ENCODE measurements at places on chromosomes 11 and 22.

DNA sequence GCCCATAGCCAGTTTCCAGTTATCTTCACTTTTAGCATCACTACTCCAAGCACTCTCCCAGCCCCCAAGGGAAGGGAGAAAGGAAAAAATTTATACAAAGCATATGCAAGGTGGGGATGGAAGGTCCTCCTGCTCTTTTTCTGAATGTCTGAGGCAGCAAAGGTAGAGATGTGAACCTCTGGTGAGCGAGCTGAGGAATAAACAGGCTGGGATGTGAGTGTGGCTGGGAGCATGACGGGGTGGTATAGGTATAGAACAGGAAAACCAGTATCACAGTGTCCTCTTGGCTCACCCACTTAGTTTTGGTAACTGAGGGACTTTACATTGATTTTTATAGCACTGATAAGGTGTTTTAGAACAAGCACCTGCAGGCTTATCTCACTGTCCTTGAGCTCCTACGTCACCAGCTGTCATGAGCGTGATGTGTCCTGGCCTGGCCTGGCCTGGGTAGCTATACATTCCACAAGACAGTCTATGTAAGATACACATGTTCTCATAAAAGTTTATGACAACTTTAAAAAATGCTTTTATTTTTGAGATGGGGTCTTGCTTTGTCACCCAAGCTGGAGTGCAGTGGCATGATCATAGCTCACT lies 10.3 kb upstream of the POLD3 start:
- no peak for DNase-seq

DNA sequence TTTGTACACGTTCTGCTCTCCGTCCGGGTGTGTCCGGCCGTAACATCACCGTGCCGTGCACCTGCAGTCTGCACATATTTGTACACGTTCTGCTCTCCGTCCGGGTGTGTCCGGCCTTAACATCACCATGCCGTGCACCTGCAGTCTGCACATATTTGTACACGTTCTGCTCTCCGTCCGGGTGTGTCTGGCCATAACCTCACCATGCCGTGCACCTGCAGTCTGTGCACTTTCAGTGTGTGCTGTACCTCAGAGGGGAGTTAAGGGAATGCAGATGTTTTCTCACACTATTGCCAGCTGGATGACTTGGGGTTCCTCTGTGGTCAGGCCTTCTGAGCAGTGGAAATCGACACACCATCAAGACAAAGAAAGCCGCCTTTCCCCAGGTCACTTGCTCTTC lies 4.2 kb downstream of the TTLL8 start:
- no peak for DNase-seq

DNA sequence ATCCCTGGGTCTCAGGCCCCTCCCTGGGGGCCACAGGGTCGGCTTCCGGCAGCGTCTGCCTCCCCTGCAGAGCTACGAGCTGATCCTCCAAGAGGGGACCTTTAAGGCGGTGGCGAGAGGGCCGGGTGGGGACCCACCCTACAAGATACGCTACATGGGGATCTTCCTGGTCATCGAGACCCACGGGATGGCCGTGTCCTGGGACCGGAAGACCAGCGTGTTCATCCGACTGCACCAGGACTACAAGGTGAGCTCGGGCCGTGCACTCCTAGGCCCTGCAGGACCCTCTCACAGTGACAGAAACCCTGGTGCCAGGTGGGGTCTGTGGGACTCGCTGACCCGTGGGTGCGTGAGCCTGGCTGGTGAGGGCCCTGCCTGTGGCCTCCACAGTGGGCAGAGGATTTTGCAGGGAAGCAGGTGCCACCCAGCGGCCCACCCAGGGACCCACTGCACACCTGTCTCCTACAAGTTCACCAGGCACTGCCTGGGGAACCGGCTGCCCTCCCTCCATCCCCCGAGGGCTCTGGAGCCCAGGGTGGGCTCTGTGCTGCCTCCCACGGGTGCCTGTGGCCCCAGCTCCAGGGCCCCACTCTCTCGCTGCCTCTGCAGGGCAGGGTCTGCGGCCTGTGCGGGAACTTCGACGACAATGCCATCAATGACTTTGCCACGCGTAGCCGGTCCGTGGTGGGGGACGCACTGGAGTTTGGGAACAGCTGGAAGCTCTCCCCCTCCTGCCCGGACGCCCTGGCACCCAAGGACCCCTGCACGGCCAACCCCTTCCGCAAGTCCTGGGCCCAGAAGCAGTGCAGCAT lies 13.7 kb downstream of the MUC5B start:
- DNase-seq: no peak

GRCh38 chr11:72072348-72072747 lies 8.0 kb downstream of the NUMA1 start:
- no peak for DNase-seq

GRCh38 chr11:17472467-17472866 lies 4.2 kb downstream of the ABCC8 start:
- no peak for DNase-seq

GRCh38 chr22:49395617-49396016 lies 432.1 kb downstream of the BRD1 start:
- no peak for DNase-seq
